T-helper 17 cell (primary cell): ENCODE measurements at places on chromosomes 3 and 15. TPM values are rescaled to one million over a fixed set of nuclear protein-coding genes. Genes with fewer than 3 reads are reported as not detected.

GRCh38 chr3:37520907-37521341, 340.8 kb upstream of the CTDSPL start:
- H3K27ac ChIP-seq = no peak overlapping the region
- no peaks in the 10 kb centered on the region for H3K36me3 ChIP-seq
- H3K4me1 ChIP-seq = no peaks in the 10 kb centered on the region
- no peak for DNase-seq
- H3K27me3 ChIP-seq = peaks cover 38% of the 10 kb centered on the region

DNA sequence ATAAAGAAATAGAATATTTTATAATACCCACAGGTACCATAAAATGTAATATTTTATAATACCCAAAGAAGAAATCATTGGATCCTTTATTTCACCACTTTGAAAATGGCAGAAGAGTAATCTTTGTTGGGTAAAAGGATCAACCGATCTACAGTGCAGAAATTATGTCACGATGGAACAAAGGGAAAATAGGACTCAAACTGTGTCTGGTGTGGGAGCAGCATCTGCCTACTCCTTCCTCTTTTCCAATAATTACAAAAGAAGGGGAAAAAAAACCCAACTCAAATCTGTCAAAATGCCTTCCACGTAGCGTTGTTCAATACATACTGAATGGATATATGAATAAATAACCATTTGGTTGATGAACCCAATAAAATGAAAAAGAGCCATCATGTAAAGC, 492.6 kb upstream of the TBL1XR1 start:
- no peaks in the 10 kb centered on the region for H3K4me1 ChIP-seq
- no peak overlapping the region for H3K27ac ChIP-seq
- no peak for DNase-seq
- peaks cover 8% of the 10 kb centered on the region for H3K27me3 ChIP-seq
- H3K36me3 ChIP-seq = peaks cover 2% of the 10 kb centered on the region
- no peak overlapping the region for H3K4me3 ChIP-seq

DNA sequence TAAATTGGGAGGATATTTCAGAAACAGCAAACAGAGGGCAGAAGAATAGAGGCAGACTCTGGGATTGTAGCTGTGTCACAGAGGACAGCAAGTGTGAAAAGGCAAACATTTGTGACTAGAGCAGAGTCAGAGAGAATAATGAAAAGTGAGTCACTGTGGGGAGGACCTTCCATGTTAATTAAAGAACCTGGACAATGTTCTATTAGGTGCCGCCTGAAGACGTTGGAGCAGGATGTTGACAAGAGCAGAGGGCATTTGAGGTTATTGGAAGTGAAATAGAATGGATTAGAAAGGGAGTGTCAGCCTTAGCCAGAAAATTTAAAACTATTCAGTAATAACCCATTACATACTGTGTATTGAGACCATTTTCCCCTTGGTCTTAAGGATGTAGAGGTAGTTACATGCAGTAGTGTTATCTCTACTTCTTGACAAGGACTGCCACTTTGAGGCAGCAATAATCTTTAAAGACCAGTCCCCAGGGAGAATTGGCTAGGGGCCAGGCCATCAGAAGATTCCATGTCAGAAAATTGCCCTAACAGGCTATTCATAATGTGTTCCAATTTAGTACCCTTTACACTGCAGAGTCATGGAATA, 5.8 kb downstream of the ACKR2 start:
- H3K27me3 ChIP-seq = peaks cover 28% of the 10 kb centered on the region
- H3K27ac ChIP-seq = no peak overlapping the region
- H3K36me3 ChIP-seq = no peaks in the 10 kb centered on the region
- DNase-seq = no peak
- peaks cover 2% of the 10 kb centered on the region for H3K4me1 ChIP-seq
- H3K4me3 ChIP-seq = no peak overlapping the region

Gene GOLGA6L10
- total RNA-seq = 1.4 TPM

GRCh38 chr15:67059127-67059553, 6.3 kb upstream of the SMAD3 start:
- H3K36me3 ChIP-seq = no peaks in the 10 kb centered on the region
- no peak for DNase-seq
- no peak overlapping the region for H3K27ac ChIP-seq
- H3K4me3 ChIP-seq = no peak overlapping the region

DNA sequence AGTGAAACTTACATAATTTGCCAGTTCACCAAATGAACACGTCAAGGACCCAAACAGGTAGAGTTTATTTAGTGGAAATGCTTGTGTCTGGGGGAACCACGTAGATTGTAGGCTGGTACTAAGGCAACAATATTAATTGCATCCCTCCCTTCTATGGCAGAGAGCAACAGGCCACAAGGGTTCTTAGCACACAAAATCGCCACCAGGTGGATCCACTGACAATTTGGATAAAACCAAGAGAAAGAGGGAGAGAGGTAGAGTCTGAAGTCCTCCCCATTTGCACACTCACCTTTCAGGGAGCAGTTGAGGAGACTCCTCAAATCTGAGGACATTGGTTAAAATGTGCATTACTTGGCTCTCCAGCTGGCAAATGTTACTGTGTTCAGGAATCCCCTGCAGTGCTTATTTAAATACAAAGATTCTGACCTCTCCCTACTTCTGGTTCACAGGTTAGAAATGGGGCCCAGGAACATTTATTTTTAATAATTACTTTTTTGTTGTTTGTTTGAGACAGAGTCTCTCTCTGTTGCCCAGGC, 181.0 kb upstream of the FEZF2 start:
- no peak for DNase-seq
- H3K36me3 ChIP-seq = no peaks in the 10 kb centered on the region
- no peak overlapping the region for H3K4me3 ChIP-seq
- H3K27ac ChIP-seq = no peak overlapping the region

- no peak overlapping the region for H3K4me3 ChIP-seq
- H3K27me3 ChIP-seq = no peaks in the 10 kb centered on the region
- H3K4me1 ChIP-seq = peaks cover 8% of the 10 kb centered on the region
- peaks cover 2% of the 10 kb centered on the region for H3K36me3 ChIP-seq
- DNase-seq = no peak
- H3K27ac ChIP-seq = peak overlapping the region; percentile 45
These were observed 71.1 kb downstream of the LRRFIP2 start for GRCh38 chr3:37103103-37103808.

DNA sequence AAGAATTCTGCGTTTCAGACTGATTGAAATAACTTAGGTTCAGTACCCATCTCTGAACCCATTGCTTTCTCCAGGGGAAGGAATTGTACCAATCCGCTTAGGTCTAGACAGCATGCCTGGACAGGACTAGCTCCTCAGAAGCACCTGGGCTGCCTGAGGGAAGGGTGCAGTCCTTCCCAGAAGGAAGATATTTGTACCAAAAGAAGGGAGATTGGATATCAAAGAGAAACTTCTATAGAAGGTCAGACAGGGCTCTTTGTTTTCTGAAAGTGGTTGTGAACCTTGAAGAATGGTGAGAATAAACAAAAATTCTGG, 133.8 kb upstream of the LRTM1 start:
- no peak overlapping the region for H3K4me3 ChIP-seq
- no peaks in the 10 kb centered on the region for H3K27me3 ChIP-seq
- no peak for DNase-seq
- no peaks in the 10 kb centered on the region for H3K36me3 ChIP-seq
- no peak overlapping the region for H3K27ac ChIP-seq
- H3K4me1 ChIP-seq = no peaks in the 10 kb centered on the region

- H3K4me1 ChIP-seq = no peaks in the 10 kb centered on the region
- H3K36me3 ChIP-seq = no peaks in the 10 kb centered on the region
These were observed 45.1 kb downstream of the APH1B start for GRCh38 chr15:63322541-63322940.

Gene SEMA3G
- 2.3 TPM for total RNA-seq

- no peak overlapping the region for H3K27ac ChIP-seq
- no peak overlapping the region for H3K4me3 ChIP-seq
- peaks cover under 1% of the 10 kb centered on the region for H3K27me3 ChIP-seq
These were observed 71.5 kb downstream of the ZMAT3 start for GRCh38 chr3:179000144-179000543.

GRCh38 chr3:63067999-63068645, 192.9 kb upstream of the CADPS start:
- H3K4me3 ChIP-seq = no peak overlapping the region
- H3K36me3 ChIP-seq = no peaks in the 10 kb centered on the region
- H3K4me1 ChIP-seq = no peaks in the 10 kb centered on the region
- no peak overlapping the region for H3K27ac ChIP-seq
- no peak for DNase-seq
- H3K27me3 ChIP-seq = no peaks in the 10 kb centered on the region

- H3K27me3 ChIP-seq = no peaks in the 10 kb centered on the region
- no peak overlapping the region for H3K27ac ChIP-seq
- no peaks in the 10 kb centered on the region for H3K4me1 ChIP-seq
- DNase-seq = no peak
- H3K4me3 ChIP-seq = no peak overlapping the region
These were observed 271.2 kb downstream of the RBMS3 start for GRCh38 chr3:29552051-29552450.

Gene HIGD2B
- total RNA-seq = not detected

DNA sequence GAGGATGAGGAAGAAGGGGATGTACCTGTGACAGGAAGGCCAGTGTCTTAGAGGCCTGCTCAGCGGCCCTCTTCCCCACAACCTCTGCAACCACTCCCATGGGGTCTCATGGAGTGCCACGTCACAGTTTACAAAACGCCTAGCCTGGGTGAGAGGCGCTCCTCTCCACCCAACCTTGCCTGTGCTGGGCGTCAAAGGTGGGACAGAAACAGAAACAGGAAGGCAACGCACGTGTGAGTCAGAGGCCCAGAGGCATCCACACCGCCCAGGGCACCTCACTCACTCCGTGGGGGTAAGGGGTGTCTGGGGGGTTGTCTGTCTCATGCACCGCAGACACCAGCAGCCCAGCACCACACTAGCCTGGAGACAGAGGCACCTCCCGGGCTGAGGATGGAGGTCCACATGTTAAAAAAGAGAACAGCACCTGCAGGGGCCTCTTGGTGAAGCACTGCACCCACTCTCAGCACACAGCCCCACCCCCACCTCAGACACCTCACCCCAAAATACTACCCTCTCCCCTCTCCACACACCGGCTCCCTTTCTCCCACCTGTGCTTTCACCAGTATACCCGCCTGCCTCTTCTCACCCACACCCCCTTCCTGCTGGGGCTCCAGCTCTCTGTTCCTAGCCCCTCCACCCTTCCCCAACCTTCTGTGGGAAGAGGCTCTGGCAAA, 4.7 kb upstream of the CALML4 start:
- peaks cover 13% of the 10 kb centered on the region for H3K4me1 ChIP-seq
- no peaks in the 10 kb centered on the region for H3K36me3 ChIP-seq
- no peaks in the 10 kb centered on the region for H3K27me3 ChIP-seq
- no peak for DNase-seq

- H3K4me3 ChIP-seq = no peak overlapping the region
- H3K27ac ChIP-seq = no peak overlapping the region
- no peaks in the 10 kb centered on the region for H3K4me1 ChIP-seq
- no peak for DNase-seq
These were observed 248.7 kb upstream of the C2CD4B start for GRCh38 chr15:62413786-62414185.

DNA sequence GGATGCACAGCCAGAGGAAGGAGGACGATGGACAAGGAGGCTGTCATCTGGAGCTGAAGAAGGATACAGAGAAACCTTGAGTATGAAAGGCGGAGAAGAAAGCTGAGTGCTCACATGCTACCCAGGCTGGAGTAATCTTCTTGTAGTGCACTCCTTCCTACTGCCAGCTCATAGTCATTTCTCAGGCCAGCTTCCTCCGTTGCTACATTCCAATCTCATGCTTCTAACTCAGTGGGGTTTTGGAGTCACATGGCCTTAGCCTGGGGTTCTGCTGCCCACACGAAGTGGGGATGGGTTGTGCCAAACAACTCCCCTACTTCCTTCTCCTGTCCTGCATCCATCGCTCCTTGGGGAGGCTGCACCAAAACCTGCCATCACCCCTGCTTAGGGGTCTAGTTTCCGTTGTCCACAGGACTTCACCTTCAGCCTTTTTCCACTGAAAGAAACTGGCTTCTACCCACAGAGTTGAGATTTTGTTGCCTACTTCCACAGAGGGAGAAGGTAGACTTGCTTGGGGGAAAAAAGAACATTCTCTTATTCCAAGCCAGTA, 239.9 kb downstream of the EPHB1 start:
- H3K27me3 ChIP-seq = peaks cover 19% of the 10 kb centered on the region
- H3K27ac ChIP-seq = no peak overlapping the region
- no peak overlapping the region for H3K4me3 ChIP-seq
- H3K4me1 ChIP-seq = peaks cover 2% of the 10 kb centered on the region

- peaks cover 2% of the 10 kb centered on the region for H3K4me1 ChIP-seq
- no peak overlapping the region for H3K4me3 ChIP-seq
- H3K27me3 ChIP-seq = no peaks in the 10 kb centered on the region
- no peak overlapping the region for H3K27ac ChIP-seq
- DNase-seq = no peak
- H3K36me3 ChIP-seq = peaks cover 8% of the 10 kb centered on the region
These were observed 34.0 kb upstream of the RPP14 start for GRCh38 chr3:58271901-58272501.

DNA sequence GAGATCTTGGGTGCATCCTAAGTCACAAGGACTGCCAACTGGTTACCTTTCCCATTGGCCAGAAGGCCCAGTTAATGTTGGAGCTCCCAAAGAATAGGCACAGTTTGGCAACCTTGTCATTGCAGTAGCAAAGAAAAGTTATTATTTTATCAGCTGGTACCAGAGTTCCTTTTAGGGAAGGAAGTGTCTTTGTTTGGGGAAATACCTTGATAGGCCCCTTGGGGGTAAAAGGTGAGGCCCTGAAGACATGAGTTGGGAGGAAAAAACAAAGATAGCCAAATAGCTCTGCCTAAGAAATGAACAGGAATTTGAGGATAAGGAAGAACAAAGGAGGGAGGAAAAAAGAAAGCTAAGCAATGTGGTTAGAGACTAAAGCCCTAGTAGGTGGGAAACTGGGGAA, 85.8 kb downstream of the ANP32A start:
- H3K4me3 ChIP-seq = no peak overlapping the region
- DNase-seq = no peak
- H3K27me3 ChIP-seq = peaks cover 15% of the 10 kb centered on the region
- H3K27ac ChIP-seq = no peak overlapping the region
- H3K4me1 ChIP-seq = peaks cover 11% of the 10 kb centered on the region
- peaks cover 3% of the 10 kb centered on the region for H3K36me3 ChIP-seq

DNA sequence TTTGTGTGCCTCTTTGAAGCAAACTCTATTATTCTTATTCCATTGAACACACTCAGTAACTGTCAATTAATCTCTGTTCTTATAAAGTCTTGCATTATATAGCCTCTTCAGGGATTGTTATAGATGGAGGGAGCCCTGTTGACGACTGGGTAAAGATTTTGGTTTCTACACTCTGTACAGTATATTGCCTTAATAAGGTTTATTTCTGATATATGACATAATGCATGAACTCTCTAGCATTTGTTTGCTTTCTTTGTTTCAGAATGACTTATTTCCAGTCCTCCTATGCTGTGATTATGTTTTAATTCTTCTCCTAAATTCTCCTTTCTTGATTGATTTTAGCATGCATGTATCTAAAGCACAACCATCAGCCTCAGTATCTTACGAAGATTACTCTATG, 494.9 kb downstream of the DIPK2A start:
- no peak overlapping the region for H3K4me3 ChIP-seq
- H3K27me3 ChIP-seq = no peaks in the 10 kb centered on the region
- no peaks in the 10 kb centered on the region for H3K36me3 ChIP-seq
- no peak for DNase-seq
- H3K4me1 ChIP-seq = no peaks in the 10 kb centered on the region

Gene TEX55
- not detected for total RNA-seq
